GM06990 (cell line): ENCODE measurements at places on chromosomes 6 and 20.

GRCh38 chr6:25032934-25033333 is 97.2 kb upstream of the RIPOR2 start:
- DNase-seq: no peak

- no peak for DNase-seq
Measured at GRCh38 chr20:59525500-59526241, 78.7 kb upstream of the PHACTR3 start.

DNA sequence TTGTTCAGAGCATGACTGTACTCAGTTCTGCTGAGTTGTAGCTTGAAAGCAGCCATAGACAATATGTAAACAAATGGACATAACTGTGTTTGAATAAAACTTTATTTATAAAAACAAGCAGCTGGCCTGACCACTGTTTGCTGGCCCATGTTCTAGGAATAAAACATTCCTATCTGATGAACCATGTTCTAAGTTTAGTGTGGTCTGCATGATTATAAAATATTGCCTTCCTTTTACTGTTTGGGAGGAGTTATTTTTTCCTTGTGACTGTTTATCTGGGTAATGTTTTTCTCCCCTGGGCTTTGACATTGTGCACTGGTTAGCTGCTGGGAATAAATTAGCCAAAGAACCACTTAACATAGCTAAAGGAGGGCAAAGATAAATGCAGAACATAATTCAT is 55.1 kb downstream of the CDS2 start:
- no peak for DNase-seq

DNA sequence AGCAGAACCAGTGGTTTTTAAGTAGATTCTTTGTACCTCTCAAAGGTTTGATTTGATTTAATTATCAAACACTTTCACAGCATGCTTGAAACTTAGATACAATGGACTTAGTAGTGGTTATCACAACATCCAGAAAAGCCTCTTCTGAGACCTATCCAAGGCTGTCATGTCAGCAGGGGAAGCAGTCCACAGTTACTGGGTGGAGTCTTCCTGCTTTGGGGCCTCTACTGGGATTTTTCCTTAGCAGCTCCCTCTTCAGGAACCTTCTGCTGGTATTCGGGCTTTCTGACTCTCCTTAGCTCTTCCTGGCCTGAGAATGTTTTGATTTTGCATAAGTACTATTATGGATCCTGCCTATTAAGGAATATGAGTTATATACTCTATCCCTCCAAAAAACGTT is 36.0 kb downstream of the ARFGEF2 start:
- DNase-seq: no peak

- DNase-seq: no peak
Measured at GRCh38 chr6:49052901-49053300, 410.2 kb downstream of the MMUT start.

DNA sequence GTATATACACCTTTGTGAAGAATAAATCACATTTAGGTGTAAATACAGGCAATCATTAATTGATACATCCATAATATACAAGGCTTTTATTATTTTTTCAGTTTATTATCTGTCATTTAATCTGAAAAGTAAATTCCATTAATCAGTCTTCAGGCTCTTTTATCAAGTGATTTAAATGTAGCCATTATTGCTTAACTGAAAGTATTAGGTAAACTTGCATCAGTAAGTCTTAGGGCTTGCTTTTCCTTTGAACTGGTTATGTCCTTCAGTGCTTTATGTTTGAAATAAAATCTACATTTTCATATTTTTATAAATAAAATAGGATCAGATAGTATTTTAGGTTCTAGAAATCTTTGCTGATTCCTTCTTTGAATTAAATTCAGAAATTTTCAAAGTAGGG is 4.1 kb downstream of the TPBG start:
- no peak for DNase-seq

- no peak for DNase-seq
Measured at GRCh38 chr6:166904101-166904746, 52.1 kb downstream of the RNASET2 start.

GRCh38 chr20:8457978-8458377 is 325.9 kb downstream of the PLCB1 start:
- DNase-seq: no peak

DNA sequence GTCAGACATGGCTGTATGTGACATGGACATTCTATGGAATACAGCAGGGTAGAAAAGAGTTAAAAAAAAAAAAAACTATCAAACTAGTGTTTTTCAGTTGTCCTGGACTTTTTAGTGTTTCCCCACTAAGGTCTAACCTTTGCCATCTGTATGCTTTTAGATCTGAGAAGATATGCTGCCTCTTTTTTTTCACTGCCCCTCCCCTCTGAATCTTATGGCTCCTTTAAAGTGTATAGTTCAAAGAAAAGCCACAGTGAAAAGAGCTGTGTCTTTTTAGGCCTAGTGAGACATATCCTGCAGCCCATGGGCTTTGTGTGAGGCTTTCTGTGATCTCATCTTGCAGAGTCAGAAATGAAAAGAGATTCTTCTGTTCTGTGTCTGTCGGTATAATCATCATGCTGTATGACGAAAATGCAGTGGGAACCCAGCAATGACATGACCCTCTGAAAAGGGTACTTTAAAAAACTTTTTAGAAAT is 29.3 kb downstream of the ADGRG6 start:
- DNase-seq: no peak

- no peak for DNase-seq
Measured at GRCh38 chr20:57693002-57693582, 16.7 kb downstream of the PMEPA1 start.

- DNase-seq: no peak
Measured at GRCh38 chr6:30163090-30163917, at the start of gene TRIM15. Gene TRIM15 (plus strand): TSS chr6:30163546. CDS start chr6:30163685, 139 bp downstream.

DNA sequence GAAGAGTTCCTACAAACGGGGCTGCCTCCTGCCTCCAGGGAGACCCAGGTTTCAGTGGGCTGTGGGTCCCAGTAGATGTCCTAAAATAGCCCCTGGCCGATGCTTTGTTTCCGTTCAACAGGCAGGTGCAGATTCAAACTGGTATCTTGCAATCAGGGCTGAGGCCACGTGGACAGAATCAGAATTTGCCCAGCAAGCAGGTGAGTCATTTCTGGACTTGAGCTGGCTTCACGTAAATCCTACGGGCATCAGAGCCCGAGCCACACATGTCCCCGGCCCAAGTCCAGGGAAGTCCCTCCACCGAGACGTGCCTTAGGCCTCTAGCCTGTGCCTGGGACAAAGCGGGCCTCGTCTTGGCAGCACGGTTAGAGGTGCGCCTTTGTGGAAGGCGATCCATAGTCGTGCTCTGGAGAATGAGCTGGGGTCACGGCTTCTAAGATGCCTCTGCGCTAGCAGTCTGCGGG is 101.6 kb upstream of the FRMD1 start:
- DNase-seq: no peak

- DNase-seq: no peak
Measured at GRCh38 chr6:95660544-95660943, 83.2 kb downstream of the MANEA start.

DNA sequence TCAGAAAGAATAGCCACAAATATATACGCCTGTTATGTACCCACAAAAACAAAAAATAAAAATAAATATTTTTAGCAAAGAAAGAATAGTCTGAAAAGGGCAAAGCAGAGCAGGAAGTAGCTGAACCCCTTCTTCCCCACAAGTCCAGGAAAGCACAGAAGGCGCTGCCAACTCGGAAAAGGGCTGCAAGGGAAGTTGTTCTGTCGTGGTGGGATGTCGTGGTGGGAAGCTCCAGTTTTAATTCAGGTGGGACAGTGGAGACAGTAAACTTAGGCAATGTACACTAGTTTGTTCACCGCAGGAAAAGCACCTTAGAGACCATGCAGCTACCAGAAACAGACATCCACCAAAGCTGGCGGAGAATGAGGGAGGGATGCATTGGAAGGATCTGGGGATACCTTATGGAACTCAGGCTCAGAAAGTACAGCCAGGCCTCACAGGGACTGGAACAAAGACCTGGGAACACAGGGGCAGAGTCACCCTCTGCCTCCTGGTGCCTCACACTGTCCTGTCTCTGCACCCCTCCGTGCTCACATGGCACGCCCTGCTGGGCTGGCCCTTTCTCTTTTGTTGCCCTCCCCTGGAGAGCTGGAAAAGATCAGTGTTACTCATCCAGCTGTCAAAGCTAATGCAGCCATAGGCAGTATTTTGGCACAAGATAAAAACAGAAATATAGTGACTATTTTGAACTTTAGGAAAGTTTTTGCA is 3.3 kb upstream of the APMAP start:
- no peak for DNase-seq

GRCh38 chr6:80541181-80541580 is 434.7 kb downstream of the BCKDHB start:
- no peak for DNase-seq

- DNase-seq: no peak
Measured at GRCh38 chr6:155185544-155185943, 78.3 kb upstream of the CLDN20 start.

GRCh38 chr20:53510262-53510661 is 83.4 kb downstream of the ZNF217 start:
- no peak for DNase-seq

DNA sequence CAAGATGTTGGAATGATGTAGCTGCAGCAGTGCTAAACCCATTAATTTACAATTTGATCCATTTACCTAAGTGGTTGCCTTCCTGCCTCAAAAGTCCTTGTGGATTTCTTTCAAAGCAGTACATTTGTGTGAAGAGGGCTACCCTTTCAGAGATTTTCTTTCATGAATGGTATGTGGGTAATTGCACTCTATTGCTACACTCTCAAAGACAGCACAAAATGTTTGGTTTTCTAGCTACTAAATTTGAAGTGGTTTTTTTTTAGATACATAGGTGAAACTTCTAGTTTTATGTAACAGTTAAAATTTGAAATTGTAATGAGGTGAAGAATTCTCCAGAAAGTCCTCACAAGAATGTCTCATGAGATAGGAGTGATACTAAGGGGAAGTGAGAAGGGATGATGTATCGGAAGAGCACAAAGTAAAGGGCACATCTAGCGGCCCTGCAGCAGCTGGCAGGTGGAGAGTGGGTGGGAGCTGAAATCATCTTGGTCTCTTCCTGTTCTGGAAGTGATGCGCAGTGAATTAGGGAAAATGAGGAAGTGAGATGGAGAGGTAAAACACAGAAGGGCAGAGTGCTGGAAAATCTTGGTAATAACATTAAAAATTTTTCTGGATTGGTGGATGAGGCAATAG is 236.8 kb upstream of the MAN1A1 start:
- peak; percentile 10 for DNase-seq

- DNase-seq: peak; percentile 18
Measured at GRCh38 chr20:58150772-58151171, 77.7 kb downstream of the ANKRD60 start.

DNA sequence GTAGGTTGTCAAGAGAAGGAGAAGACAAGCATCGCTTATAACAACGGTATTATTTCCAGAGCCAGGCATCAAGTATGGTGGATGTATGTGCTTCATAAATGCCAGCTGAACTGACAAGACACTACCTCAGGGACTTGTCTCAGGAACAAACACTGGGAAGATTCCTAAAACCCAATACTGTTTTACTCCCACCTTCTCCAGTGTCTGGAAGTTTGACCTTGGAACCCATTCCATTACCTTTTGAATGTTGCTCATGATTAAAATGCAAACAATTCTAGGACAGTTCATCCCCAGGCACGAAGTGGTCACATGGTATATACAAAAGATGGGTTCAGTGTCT is 300.1 kb downstream of the ADGB start:
- no peak for DNase-seq

GRCh38 chr6:98894810-98895209 is 52.9 kb downstream of the FBXL4 start:
- no peak for DNase-seq

DNA sequence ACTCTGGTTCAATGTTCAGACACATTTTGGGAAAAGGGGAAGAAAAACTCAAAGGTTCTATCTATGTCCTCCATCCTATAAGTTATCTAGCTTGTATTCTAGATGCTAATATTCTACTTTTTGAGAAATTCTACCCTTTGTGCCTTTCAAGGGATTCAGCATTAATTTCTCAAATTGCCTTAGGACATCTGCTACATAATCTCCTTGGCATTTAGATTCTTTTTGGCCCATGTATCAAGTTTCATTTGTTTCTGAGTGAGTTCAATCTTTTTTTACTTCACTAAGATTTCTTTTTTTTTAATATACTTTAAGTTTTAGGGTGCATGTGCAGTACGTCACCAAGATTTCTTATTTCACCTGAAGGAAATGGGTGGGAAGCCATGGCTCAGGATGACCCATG is 232.7 kb upstream of the TENT5A start:
- no peak for DNase-seq

- DNase-seq: peak; percentile 75
Measured at GRCh38 chr20:63508072-63508768, 9.3 kb upstream of the EEF1A2 start.

- DNase-seq: peak; percentile 43
Measured at GRCh38 chr20:5608442-5609161, 141.6 kb upstream of the SHLD1 start.

DNA sequence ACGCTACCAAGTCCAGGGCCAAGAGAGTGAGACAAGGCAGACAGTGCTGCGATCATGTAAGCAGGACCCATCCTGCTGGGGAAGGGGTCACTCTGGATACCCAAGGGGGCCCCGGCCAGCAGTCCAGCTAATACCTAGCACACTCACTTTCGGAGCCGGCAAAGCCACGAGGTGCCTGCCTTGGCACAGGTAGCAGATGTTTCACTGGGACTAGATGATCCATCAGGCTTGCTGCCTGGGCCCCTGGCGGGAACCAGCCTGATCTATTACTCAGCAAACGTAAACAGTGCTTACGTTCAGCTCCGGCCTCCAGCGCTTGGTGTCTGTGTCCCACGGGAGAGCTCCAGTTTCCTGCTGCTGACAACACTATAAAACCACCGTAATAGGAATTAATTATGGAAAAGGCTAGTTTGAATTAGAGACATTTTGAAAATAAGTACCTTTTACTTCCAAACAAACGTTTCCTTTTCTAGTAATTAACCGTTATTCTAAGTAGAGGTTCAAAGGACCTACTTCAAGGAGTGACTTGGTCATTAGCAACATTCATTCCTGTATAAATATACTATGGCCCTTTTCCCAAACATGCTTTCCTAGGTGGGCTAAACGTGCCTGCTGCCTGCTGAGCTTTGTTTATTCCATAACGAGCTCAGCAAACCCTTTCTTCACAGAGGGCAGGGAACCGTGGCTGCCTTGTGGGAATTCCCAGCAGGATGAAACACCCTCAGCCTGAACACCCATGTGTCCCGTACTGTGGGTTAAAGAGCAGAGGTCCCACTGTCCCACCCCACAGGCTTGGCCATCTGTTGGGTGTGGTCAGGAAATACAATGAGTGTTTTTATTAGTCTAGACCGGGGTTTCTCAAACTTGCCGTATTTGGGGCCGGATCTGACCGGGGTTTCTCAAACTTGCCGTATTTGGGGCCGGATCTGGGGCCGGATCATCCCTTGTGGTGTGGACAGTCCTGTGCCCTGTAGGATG is 18.4 kb downstream of the SLC22A23 start:
- no peak for DNase-seq

- no peak for DNase-seq
Measured at GRCh38 chr6:104995989-104996617, 39.2 kb downstream of the LIN28B start.

GRCh38 chr20:46229478-46230105 is 78.7 kb downstream of the CDH22 start:
- DNase-seq: no peak
